ENCODE measurements at places on chromosomes 3 and 15.

DNA sequence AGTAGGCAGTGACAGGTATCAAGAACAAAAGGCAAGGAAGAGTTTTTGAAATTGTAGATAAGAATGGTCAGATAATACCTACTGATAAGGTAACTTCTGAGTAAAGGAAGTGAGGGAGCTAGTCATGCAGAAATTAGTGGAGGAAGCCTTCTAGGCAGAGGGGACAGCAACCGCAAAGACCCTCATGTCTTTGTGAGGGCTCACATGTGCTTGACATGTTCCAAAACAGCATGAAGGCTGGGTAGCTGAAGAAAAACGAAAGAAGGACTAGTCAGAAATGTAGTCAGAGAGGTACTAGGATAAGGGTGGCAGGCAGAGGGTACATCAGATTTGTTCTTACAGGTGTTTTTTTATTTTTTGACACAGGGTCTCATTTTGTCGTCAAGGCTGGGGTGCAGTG lies 5.3 kb downstream of the SIN3A start:
- no peak for DNase-seq

GRCh38 chr3:17087509-17087908 lies 202.8 kb downstream of the PLCL2 start:
- DNase-seq, result no peak

DNA sequence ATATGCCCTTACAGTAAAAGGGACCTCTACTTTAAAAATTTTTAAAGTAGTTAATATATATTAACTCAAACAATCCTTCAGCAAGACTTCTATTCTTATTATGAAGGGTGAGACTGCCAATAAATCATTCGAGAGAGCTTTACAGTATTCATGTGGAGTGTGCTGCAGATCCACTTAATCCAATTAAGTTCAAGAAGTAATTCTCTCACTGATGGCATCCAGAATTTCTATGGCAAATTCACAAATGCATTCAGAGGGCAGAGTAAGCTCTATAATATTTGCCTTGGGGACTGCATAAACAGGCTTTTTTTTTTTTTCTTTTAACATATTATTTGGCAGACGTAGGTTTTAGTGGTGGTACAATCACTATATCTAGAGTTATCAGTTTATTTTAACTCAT lies 692.0 kb downstream of the NLGN1 start:
- DNase-seq, result no peak

- no peak for DNase-seq
These were observed 96.6 kb downstream of the SLC9A9 start for GRCh38 chr3:143751643-143752178.

- DNase-seq, result no peak
These were observed 17.5 kb downstream of the AP3B2 start for GRCh38 chr15:82692171-82692570.

- no peak for DNase-seq
These were observed 106.1 kb upstream of the GMNC start for GRCh38 chr3:190968616-190969015.

DNA sequence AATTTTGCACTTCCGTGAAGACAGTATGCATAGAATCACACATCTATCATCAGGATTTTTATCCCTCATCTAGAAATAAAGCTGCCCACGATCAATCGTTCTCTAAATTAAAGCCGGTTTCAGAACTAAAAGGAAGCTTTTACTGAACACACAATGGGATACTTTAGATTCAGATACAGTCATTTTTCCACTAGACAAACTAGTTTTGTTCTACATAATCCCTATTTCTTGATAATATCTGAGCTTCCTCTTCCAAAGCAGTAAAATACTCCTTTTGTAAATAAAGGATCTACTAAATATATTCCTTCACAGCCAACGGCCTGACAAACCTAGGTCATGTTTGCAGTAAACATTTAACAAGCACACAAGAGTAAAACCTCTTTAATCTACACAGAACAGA lies 2.0 kb upstream of the GANC start:
- DNase-seq, result no peak

GRCh38 chr3:106773795-106774194 lies 603.4 kb upstream of the CCDC54 start:
- no peak for DNase-seq

GRCh38 chr3:115659253-115660220 lies 36.2 kb downstream of the GAP43 start:
- no peak for DNase-seq

DNA sequence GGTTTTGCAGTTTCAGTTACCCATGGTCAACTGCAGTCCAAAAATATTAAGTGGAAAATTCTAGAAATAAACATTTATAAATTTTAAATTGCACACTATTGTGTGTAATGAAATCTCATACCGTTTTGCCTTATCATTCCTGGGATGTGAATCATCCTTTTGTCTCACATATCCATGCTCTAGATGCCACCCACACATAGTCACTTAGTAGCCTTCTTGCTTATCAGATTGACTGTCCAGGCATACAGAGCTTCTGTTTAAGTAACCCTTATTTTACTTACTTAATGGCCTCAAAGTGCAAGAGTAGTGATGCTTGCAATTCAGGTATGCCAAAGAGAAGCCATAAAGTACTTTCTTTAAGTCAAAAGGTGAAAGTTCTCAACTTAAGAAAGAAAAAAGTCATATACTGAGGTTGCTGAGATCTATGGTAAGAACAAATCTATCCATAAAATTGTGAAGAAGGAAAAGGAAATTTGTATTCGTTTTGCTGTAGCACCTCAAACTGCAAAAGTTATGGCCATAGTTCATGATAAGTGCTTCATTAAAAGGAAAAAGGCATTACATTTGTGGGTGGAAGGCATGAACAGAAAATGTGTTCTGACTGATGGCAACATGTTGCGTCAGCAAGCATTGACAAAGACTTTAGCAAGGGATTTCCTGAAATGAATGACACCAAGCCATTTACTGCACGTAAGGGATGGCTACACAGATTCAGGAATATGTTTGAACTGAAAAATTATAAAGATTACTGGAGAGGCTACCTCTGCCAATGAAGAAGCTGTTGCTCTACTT lies 43.8 kb downstream of the SPATA16 start:
- DNase-seq, result no peak

GRCh38 chr3:157573281-157573680 lies 70.1 kb upstream of the VEPH1 start:
- no peak for DNase-seq

DNA sequence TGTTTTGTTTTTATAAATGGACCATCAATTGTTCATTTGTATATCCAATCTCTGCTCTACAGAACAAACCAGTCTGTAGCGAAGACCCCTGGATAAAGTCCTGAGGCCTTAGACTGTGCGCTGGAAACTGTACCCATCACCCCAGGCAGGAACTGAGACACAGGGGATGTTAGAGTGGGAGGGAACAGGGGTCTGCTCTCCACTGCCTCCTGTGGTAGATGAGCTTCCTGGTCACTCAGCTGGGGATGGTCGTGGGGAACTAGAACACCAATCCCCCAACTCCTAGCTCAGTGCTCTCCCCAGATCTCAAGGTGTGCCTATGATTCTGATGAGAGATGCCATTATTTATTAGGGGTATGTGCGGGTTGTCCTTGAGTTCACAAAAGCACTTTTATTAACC lies 340.2 kb upstream of the IGF1R start:
- DNase-seq, result no peak

- no peak for DNase-seq
These were observed 103.4 kb upstream of the KLHL25 start for GRCh38 chr15:85897895-85898717.

DNA sequence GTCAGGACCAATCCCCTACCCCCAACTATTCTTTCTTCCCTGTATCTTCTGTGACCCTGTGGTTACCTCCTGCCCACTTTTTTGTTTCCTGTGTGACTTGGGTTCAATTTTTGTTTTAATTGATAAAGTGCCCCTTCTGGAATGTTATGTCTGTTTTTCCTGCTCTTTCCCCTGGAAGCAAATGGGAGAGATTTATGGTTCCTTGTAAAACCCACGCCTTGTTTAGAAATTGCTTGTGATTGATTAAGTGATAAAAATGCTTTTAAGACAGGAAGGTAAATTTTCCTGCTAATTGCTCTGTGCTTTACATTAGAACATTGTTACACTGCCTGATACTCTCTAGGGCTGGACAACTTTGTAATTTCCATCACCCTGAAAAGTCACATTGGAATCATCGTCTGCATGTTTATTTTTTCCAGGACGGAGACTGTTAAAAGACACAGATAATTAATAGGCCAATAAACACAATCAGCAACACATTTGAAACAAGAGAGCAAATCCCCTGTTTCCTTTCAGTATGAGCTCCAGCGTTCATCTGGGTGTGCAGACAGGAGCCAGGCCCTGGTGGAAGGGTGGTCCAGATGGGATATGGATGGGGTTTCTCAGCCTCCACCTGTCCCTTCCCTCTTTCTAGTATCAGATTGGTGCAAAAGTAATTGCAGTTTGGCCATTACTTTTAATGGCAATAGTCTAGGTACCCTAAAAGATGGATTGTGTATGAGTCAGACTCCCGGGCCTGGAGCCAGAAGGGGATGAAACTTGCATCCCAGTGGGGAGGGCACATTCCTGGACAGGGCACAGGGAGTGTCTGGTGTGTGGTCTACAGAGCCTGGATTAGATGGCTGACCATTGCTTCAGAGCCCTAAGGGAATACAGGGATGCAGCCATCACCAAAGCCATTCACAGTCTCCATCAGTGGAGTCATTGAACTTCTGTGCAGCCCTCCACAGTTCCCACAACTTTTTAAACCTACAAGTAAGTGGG lies 58.1 kb upstream of the AGBL1 start:
- no peak for DNase-seq

GRCh38 chr3:38345879-38346586 lies 552 bp upstream of the XYLB start:
- no peak for DNase-seq

DNA sequence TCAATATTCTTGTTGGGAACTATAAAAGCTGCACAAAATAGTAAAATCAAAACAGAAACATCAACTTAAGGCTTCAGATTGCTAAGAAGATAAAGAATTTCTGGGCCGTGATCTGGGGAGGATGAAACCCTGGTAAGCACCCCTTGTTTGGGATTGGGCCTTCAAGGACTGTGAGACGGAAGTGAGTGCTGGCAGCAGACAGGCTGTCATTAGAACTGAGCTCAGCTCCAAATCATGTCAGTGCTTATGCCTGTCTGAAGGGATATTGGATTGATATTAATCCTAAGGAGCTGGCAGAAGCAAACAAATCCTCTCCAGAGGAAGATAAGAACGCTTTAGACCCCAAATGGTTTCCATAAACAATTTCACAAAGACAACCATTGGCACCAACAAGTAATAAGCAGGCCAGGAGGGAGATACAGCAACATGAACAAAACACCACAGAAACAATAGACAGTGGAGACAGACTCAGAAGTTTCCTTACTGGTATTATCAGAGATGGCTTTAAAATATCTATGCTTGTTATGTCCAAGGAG lies 72.6 kb upstream of the CTXND1 start:
- DNase-seq, result no peak

DNA sequence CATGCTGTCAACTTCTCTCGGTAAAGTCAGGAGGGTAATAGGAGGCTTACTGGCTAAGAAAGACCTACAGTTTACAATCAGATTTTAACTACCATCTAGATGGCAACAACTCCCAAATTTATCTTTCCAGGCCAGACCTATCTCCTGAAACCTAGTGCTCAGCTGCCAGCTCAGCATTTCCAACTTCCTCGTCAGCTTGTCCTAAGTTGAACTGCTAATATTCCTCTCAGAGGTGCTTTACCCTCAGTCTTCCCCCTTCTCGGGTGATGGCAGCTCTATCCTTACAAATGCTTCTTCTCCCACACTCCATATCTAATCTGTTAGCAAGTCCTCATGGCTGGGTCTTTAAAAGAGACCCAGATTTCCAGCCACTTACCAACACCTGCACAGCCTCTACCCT lies 36.9 kb upstream of the UBE2E2 start:
- DNase-seq, result no peak

- no peak for DNase-seq
These were observed 1.9 kb downstream of the MAP2K1 start for GRCh38 chr15:66388576-66388975.

- no peak for DNase-seq
These were observed 115.8 kb downstream of the GABRG3 start for GRCh38 chr15:27086805-27087204.
